COR-L47 (cell line): ENCODE measurements at places on chromosomes 12 and 14.

GRCh38 chr14:25011095-25011494 is 38.9 kb downstream of the STXBP6 start:
- DNase-seq, result no peak

GRCh38 chr14:102227184-102227964 is 77.6 kb downstream of the MOK start:
- no peak for DNase-seq

DNA sequence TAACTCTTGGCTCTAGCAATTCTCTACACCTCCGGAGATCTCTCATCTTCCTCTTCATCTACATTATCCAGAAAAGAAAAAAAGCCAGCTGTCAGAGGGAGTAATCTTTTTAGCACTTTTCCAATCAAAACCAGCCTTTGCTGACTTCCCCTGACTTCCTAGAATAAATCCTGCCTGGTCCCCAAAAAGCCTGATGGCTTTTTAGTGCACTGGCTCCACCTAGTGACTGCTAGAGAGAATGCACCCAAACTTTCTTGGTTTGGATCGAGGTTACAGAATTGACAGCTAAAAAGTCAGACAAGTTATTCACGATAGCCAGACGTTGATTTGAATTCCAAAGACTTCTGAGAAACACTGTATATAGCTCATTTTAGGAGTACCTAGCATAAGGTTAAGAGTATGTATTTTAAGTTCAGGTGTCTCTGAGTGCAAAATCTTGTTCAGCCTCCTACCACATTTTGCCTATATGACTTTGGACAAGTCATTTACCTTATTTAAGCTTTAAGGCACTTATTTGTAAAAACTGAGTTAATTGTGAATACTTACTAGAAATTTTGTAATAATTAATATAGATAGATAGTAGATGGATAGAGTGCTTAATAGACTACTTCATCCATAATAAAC is 185.7 kb upstream of the GRIN2B start:
- DNase-seq, result no peak

DNA sequence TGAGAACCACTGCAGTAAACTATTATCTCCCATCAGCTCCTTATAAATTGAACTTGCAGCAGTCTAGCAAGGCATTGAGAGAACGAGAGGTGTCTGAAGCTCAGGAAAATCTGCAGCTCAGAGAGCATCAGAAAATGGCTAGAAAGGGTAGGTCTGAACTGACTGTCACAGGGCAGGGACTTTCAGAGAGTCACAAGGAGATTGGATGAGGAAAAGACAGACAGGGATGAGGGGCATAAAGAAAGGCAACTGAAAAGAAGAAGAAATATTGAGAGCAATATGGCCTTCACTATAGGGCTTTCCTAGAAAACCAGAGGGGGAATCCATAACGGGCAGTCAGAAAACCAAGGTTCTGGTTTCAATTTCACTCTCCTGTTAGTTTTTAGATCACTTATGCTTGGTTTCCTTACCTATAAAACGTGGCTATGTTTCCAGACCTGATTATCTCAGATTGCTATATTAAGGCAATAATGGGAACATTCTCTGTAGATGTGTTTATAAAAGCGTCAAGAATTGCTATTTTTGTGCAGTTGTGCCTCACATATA is 40.9 kb downstream of the PDE6H start:
- DNase-seq, result no peak

- DNase-seq, result no peak
Observed at GRCh38 chr14:84409435-84409834, 1120.5 kb upstream of the FLRT2 start.

- DNase-seq, result no peak
Observed at GRCh38 chr12:120367924-120368788, 808 bp downstream of the MSI1 start.

- no peak for DNase-seq
Observed at GRCh38 chr14:56221382-56222128, 103.3 kb downstream of the PELI2 start.

- DNase-seq, result no peak
Observed at GRCh38 chr12:123070267-123071081, 80.4 kb downstream of the PITPNM2 start.

DNA sequence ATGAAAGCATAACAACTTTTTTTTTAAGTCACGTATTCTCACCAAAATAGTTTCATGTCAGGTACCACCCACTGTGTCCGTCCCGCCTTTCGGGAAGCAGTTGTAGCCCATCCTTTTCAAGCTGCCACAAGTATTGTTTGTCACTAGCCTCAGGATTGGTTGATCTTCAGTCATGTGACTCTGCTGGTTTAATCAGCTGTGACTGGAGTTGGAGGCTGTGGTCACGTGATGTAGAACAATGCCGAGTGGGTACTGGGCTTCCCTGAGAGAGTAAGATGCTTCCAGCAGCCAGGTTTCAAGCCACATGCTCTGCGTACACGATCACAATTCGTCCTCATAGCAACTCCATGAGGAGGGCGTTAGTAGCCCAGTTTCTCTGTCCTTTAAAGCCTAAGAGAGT is 83.0 kb upstream of the WSCD2 start:
- no peak for DNase-seq

DNA sequence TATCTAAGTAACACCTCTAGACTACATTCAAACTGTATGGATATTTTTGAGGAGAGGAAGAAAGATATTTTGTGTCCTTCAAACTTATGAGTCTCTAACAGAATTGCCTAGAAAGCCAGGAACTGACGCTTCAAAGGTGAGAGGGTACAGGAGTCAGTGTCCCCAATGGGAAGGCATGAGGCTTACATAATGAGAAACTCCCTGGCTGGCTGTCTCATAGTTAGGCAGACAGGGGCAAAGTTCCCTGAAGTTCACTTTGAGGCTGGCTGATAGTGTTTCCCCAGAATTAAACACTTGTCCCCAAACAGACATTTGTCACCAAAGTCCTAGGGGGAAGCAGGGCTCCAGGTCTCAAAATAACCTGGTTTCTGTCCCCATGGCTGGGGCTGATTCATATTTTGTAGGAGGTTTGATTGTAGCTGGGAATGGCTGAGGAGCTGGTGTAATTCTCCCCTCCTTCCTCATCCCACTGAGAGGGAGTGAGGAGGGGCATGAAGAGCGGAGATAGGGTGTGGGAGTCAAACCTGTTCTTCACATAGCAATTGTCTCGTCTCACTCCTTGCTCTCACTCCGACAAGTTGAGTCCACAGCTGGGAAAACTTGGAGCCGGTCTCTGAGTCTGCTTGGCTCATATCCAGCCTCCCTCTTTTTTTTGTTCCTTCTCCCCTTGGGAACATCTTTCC is 56.4 kb upstream of the CISTR start:
- no peak for DNase-seq

GRCh38 chr14:72616811-72617210 is 277.1 kb downstream of the DPF3 start:
- DNase-seq, result no peak

DNA sequence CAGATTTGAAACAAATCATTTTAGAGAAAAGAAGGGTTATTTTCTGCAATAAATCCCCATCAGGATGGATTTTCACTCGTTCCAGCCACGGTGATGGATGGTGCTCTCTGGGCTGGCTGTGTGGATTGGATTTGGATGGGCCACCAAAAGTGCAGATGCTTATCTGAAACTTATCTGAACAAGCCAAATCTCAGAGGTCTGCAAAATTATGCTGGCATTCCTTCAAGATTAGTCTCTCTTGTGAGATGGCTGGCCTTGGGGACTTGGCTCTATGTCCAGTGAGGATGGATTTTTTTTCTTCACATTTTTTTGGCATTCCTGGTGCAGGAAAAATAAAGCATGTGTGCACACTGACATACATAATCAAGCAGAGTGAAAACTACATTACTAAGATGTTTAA is 341.9 kb downstream of the GXYLT1 start:
- DNase-seq, result no peak

GRCh38 chr12:81086342-81086741 is 8.5 kb downstream of the ACSS3 start:
- no peak for DNase-seq

DNA sequence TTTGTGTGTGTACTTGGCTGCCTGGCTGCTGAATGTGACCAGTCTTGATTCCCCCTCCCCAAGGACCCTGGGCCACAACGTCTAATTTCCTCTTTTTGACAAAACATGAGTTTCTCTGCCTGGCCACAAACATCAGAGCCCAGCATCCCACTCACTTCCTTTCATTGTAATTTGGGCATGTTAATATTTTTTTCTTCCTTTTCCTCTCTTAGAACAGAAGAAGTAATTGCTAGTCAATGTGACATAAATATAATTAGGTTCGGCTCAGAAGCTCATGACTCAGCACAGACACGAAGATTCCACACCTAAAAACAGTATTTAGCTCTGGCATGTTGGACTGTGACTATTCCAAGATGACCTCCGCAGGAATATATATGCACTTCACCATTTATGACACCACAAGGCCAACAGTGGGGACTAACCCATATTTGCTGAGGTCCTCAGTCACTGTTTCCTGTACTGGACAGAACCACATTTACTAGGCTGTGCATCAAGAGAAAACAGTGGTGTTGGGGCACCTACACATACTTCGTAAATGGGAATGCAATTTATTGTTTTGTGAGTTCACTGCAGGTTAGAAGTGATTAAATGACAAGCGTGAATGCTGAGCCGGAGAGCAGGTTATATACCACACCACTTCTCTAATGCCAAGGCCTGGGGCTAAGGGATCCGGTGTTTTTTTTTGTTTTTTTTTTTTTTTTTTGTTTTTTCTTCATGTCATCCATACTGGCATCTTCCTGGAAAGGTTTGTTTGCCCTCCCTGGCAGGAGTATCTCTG is 4.2 kb downstream of the GSG1 start:
- no peak for DNase-seq

DNA sequence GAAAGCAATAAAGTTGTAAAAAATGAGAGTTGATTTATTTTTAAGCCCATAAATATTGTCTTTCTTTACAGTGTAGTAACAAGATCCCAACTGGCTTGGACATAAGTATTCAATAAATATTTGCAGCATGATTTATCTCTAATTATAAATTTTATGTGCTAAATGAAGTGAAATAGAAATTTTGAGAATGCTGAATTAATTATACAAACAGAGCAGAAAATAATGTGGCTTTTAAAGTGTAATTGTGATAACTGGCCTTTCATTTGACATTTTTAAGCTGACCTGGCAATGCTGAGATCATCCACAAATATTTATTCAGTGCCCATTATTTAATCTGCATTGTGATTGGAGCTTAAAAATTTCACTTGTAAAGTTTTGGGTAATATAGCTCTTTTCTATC is 201.6 kb upstream of the NAV3 start:
- DNase-seq, result no peak

DNA sequence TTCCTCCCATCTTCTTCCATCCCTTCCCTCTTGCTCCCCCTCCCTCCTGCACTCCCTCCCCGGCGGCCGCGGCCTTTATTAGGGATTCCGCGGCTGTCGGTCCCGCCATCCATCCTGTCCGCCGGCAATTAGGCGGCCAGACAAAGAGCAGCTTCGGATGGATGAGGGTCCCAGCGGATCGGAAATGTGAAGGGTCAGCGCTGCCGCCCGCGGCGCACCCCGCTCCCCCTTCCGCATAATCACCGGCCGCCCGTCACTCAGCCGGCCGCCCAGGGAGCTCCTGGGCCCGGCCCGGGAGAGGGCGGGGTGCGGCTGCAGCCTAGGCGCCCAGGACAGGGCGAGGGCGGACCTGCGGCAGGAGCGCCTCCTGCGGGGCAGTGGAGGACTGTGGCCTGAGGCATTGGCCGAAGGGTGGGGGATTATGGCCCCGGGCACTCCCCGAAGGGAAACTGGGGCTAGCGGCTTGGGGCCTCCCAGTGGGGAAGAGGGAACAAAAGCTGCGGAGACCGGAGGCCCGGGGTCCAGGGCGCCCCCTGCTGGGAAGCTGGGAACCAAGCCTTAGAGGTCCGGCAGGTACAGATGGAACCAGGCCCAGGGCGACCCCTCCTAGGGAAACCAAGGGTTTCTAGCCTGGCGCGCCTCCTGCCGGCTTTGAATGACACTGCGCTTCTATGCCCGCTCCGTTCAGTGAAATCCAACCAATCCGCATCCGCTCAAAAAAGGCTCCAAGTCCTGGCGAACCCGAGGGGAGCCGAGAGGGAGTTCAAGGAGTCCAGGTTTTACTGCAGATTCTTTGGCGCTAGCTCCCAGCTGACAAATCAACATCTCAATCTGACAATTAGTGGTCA is 4.4 kb upstream of the DNAJC22 start:
- peak; percentile 86 for DNase-seq

- DNase-seq, result no peak
Observed at GRCh38 chr12:49824895-49825294, 3.3 kb downstream of the NCKAP5L start.

DNA sequence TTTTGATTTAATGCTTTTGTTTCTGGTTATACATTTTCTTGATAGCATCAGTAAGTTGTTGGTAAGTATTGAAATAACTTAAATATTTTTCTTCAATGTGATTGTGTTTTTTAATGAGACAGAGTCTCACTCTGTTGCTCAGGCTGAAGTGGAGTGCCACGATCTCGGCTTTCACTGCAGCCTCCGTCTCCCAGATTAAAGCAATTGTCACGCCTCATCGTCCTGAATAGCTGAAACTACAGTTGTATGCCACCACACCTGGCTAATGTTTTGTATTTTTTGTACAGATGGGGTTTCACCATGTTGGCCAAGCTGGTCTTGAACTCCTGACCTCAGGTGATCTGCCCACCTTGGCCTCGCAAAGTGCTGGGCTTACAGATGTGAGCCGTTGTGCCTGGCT is 78.8 kb downstream of the FGD4 start:
- no peak for DNase-seq

GRCh38 chr14:58631732-58632131 is 6.0 kb upstream of the DACT1 start:
- DNase-seq, result no peak

DNA sequence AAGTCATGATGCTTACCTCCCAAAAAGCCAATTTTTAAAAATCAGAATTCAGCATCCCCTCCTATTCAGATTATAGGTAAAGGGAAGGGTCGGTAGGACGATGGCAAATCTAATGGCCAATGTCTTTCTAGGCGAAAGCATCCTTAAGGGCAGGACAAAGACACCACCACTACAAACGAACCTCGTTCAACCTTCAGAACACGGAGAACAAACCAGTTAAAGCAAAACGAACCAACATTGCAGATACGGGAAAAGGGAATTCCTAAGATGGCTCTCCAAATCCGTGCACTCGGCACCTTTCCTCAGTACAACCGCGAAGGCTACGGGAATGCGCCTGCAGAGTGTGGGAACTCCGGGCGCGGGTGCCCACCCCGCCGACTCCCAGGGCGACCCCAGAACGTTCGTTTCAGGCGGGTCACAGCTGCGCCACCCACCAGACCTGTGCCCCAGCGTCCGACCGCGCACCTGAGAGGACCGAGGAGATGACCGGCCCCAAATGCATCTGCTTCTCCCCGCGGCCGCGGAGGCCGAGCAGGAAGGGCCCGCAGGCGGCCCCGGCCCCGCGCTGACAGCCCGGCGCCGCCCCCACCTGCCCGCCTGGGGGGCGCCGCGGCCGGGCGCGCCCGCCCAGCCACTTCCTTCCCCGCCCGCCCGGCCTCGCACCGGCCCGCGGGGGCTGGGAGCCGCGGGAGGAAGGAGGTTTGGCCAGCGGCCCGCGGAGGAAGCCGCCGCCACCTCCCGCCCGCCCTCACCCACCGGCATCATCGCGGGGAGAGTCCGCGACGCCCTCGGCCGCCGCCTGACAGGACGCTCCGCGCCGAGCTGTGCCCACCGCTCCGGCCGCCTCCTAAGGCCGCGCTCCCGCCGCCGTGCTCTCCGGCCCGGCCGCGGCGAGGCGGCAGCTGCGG is 578 bp downstream of the PPP1R13B start:
- DNase-seq, result no peak

GRCh38 chr12:122135437-122136031 is 38.5 kb downstream of the IL31 start:
- DNase-seq, result no peak
